Fibroblast of the aortic adventitia (primary cell): ENCODE measurements at places on chromosomes 5 and 9. TPM values are rescaled to one million over a fixed set of nuclear protein-coding genes. Genes with fewer than 3 reads are reported as not detected.

The SLC46A2 gene
- not detected in 2 replicates for total RNA-seq

GRCh38 chr5:100270023-100270771 lies 265.0 kb upstream of the FAM174A start:
- DNase-seq, result no peak

The BARHL1 gene
- not detected in 2 replicates for total RNA-seq

- no peak for DNase-seq
Measured at GRCh38 chr5:177429248-177430040, 3.0 kb downstream of the GRK6 start.

The C5orf52 gene
- total RNA-seq, result not detected in 2 replicates

DNA sequence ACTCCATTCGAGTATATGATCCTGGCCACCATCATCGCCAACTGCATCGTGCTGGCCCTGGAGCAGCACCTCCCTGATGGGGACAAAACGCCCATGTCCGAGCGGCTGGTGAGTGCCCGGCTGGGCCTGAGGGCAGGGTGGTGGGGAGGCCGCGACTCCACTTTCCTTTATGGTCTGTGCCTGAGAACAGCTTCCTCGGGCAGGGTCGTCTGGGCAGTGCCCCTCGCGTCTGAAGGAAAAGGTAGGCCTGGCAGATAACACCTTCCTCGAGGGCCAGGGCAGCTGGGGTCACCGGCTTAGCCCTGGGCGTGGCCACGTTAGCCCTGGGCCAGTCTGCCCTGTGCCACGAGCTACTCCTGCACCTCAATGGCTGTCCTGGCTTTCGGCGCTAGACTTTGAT lies 1.5 kb downstream of the CACNA1B start:
- DNase-seq, result no peak

The SPINK7 gene
- 0.41 TPM in 1 of 2 replicates, not detected in the other for total RNA-seq

DNA sequence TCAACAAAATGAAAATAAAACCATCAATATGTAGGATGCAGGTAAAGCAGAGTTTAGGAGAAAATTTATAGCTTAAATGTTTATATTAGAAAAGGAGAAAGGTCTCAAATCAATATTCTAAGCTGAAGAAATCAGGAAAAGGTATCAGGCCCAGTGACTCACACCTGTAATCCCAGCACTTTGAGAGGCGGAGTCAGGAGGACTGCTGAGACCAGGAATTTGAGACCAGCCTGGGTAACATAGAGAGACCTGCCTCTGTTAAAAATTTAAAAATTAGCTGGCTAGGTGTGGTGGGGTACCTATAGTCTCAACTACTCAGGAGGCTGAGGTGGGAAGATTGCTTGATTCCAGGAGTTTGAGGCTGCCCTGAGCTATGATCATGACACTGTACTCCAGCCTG lies 32.2 kb downstream of the CCDC69 start:
- no peak for DNase-seq

DNA sequence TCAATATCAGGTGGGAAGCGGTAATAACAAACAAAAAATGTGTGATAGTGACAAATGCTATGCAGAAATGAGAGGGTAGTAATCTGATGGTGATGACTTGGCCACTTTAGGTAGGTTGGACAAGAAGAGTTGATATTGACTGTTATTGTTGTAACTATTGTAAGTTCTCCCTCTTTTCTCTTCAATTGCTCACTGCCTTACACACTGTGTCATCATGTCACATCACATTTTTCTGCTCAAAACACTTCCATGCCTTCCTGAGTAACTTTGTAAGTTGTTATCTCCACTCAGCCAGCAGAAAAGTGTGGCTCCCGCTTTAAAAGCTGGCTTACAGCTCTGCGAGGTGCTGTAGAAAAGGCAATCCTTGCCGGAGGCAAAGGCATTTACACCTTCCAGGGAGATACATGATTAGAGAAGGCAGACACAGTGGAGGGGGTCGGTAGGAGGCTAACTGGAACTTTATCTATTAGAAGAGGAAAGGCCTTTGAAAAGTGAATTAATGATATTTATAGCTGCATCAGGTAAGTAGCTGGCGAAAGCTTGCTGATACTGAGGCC lies 85.2 kb upstream of the CLINT1 start:
- DNase-seq, result no peak

GRCh38 chr5:74295676-74296075 lies 344.9 kb downstream of the ENC1 start:
- no peak for DNase-seq

The KYAT1 gene
- 5.3 and 6.8 TPM in 2 replicates for total RNA-seq

DNA sequence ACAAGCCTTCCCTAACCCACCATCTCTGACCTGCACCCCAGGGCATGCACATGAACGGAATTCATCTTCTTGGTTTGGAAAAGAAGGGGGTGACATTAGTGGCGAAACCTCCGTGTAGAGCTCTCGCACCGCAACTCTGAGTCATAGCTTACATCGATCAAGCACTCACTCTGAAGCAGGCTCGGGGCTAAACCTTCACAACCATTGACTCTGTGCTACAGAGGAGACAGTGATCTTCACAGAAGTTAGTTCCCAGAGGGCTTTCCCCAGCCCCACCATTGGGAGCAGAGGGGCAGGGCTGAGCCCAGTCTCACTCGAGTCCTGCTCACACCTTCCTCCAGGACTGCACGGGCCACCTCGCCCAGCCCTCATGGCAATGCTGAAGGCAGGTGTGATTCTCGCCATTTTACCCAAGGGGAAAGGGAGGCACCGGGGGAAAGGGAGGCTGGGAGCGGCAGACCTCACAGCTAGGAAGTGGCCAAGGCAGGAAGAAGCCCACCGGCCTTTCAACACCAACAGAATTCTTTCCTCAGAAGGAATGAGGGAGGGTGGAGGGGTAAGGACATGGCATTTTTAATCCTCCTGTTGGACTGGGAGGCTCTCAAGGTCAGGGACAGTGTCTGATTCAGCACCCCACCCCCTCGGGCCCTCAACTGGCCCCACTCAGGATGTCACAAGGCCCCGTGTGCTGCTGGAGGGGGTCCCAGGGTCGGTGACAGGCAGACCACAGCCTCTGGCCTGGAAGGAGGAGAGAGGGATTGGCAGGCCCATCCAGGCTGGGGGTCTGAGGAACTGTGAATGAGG lies 25.9 kb upstream of the IL17B start:
- peak; percentile 59 for DNase-seq

DNA sequence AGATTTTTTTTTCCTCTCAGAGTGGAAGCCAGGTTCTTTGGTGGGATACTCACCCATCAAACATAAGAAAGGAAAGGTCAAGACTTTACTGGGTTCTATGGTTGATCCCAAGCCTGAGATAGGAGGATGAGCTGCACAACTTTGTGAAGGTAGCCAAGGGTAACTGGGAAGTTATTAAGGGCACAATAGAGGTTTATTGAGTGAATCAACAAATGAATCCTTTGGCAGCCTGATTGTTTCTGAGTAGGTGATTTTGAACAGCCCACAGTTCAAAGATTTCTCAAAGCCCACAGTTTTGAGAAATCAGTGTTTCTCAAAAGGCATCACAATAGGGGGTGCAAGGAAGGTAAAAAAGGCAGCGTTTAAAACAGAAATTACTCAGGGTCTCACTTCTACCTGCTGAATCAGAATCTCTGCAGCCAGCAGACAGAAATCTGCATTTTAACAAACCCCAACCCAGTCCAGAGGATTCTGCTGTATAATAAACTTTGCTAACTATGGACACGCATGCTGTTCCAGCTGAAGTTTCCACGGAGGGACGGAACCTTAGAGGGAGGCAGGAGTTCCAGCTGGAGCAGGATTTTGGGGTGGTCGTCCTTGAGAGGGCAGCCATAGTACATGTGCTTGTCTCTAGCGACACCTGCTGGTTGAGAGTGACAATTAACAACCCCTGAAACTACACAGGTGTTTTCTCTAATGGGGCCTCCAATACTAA lies 32.7 kb upstream of the FSD1L start:
- DNase-seq, result peak; percentile 70

GRCh38 chr5:34415559-34416198 lies 240.4 kb upstream of the RAI14 start:
- no peak for DNase-seq

The LIX1 gene
- not detected in 2 replicates for total RNA-seq

DNA sequence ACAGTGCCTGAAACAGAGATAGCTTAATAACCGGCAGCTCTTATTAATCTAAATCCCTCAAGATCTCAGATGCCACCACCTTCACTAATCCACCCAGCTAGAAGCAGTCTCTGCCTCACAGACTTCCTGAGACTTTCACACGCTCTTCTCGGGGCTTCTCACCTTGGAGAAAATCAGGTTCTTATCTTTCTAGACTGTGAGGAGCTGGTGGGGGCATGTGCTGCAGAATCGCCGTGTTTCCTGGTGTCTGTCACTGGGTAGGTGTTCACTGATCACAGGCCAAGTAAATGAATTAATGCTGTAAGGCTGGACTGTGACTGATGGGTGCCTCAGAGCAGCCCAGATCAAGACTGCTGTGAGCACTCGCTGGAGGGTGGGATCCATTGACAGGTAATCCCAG lies 101.7 kb downstream of the PSD2 start:
- no peak for DNase-seq

The ITGA2 gene
- total RNA-seq, result 9.1 and 171 TPM in 2 replicates

DNA sequence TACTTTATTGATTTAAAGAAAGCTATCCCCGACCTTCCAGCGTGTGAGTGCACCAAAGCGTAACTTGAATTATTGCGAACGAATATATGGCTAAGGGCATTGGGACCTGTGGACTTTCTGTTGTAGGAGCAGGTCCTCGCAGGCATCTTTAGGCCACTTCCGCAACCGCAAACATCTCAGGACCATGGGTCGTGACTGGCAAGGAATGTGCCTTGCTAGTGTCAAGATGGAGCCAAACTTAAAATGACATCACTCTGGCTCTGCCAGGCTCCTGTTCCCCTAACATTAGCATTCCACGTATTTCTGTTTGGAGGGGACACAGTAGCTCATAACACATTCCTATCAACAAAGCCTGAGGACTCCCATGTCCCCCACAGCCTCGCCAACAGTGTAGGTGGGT lies 44.1 kb upstream of the OLFM1 start:
- no peak for DNase-seq

DNA sequence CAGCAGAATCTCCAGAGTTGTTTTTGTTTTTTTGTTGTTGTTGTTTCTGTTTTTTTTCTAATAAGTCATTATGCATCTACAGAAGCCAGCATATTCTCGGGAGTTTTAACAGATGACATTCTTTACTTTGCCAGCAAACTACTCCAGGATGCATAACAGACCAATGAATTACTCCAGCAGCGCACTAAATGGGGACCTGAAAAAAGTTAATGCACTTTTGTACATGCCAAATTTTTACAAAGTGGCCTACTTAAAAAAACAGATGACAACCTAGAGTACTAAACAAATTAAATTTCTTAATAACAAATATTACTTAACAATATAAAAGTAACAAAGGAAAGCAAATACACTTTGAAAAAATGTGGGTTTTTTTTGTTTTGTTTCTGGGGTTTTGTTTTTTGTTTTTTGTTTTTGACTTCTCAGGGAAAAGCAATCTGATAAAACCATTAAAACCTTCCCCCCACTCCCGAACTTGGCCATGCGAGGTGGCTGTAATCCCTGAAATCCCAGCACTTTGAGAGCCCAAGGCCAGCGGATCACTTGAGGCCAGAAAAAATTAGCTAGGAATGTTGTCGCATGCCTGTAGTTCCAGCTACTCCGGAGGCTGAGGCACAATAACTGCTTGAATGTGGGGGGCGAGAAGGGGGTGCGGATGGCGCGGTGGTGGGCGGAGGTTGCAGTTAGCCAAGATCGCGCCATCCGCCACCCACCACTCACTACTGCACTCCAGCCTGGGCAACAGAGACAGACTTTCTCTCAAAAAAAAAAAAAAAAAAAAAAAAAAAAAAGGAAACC lies 352.4 kb downstream of the CETN3 start:
- DNase-seq, result no peak

DNA sequence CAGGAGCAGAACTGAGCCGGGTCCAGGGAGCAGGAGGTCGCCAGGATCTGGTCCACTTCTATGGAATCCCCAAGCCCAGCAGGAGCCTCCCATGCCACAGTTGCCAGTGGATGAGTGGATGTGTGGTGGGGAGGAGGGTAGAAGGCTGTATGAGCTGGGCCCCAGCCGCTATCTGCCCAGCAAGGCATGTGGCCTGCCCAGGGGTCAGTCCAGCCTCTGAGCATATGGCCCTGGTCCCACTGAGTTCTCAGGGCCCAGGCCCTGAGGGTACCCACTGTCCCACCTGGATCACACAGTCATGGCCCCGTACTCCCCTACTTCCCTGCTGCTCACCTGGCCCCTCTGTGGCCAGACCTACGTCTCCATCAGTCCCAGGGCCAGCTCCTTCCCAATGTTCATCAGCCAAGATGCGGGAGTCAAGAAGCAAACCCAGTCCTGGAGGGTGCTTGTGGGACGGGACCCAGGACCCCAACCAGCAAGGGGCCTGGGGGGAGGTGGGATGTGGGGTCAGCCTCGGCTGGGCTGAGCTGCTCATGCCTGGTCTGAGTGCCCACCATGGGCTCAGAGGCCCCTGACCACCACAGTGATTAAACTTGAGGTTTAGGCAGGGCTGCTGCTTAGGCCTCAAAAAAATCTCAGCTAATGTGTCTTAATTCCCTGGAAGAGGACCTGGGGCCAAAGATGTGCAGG lies 152.7 kb downstream of the COL23A1 start:
- no peak for DNase-seq
